Stimulated activated CD4-positive, alpha-beta T cell treated with anti-CD3 and anti-CD28 coated beads, Interleukin-1b, Interleukin-23, amount 100 ng/mL, for 1 hour (primary cell): ENCODE measurements at places on chromosomes 5 and 9.

DNA sequence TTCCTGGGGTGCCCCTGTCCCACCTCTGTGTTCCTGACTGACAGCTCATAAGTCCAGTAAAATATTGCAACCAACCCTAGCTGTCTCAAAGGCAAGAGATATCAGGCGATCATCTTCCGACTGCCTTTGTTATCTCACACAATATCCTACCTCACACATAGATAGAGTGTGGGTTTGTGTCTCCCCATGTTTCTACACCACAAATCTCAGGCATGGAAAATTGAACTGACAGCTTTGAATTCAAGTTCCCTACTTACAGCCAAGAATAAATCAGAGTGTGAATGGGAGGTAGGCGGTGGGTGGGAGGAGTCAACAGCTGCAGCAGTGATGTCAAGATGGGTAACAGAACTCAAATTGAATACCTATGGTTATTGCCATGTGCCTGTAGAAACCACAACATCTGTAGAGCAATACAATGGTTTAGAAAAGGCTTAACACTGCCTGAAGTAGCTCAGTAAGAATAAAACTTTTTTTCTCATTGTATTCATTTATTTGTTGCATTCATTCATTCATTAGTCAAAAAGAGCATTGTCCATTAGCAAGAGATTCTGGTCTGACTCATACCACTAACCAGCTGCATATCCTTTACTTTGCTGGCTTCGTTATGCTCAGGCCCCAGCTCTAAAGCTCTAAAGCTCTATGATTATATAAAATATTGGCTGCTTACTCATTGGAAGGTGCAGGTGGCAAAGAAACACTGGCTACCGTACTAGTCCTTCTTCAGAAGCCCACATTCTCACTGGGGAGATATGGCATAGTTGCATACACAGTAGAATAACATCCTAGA is 108.2 kb upstream of the DMAC1 start:
- no peak for DNase-seq

DNA sequence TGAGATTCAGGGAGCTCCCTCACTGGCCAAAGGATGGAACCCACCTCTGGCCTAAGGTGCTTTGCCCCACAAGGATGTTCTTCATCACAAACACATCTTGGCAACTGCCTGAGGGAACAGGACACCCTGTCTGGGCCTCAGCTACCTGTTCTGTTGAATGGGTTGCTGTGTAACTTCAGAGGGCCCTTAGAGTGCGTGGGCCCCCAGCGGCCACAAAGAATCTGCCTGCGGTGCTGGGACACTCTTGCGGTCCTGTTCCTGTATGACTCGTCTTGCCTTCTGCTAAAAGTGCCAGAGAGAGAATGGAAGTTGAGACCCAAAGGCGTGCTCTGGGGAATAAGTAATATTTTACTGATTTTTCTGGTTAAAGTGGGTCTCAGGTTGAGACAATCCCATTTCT is 14.1 kb upstream of the RPL26L1 start:
- no peak for DNase-seq

DNA sequence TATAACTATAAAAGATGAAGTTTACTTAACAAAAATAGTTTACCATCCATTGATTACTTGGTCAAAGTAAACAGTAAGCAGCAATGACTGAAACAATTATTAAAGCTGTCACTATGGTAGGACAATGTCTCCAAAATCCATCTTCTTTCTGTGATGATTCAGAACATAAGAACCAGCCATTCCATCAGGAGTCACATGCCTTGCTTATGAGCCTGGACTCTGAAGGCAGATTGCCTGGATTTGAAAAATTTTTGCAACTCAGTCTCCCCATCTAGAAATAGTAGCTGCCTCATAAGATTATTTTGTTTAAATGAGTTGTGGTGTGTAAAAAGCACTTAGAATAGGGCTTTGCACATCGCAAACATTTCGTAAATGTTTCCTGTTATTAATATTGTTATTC is 136.2 kb downstream of the LIFR start:
- DNase-seq: no peak

- no peak for DNase-seq
These were observed 446.9 kb upstream of the CD180 start for GRCh38 chr5:67643536-67643935.

- no peak for DNase-seq
These were observed 395.2 kb upstream of the ZNF462 start for GRCh38 chr9:106467865-106468164.

GRCh38 chr5:855771-856530 is 5.2 kb upstream of the ZDHHC11 start:
- no peak for DNase-seq

DNA sequence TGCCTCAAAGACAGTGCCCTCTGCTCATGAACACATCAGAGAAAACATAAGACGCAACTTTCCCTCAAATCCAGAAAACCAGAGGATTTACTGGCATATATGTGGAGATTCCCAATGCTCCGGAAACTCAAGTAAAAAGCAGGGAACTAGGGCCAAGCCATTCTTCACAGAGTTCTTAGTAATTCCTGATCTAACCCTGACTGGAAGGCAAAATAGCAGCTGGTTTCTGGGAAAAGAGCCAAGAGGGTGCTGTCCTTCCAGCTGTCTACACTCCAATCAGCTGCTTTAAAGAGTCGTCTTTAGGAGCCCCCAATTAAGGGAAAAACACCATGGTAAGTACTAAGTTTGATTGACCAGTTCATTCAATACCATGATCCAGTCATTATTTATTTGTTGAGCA is 49.6 kb downstream of the GNA14 start:
- DNase-seq: no peak

DNA sequence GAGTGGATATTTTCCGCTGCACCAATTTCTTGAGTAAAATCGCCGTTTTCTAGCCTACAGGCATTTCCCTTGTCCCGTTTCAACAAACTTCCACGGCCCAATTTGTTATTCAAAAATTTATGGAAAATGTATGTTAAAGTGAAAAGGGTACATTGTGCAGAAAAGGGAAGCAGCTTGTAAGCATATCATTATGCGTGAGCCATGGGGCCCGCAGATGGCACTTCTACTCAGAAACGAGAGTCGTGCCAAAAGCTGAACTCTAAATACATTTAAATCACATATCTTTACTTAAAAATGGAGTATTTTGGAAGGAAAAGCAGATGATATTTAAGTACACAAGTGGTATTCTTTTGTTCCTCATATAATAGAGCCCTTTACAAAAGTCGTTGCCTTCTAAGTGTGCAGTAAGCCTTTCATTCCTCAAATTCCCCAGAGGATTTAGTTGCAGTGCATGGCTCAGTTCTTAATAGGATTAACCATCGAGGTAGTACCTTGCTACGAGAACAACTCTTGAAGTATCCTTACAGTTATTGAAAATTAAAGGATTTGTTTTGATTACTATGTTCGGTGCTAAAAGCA is 1227.2 kb upstream of the WWC1 start:
- DNase-seq: no peak

GRCh38 chr9:26768145-26768544 is 124.5 kb downstream of the CAAP1 start:
- DNase-seq: no peak

DNA sequence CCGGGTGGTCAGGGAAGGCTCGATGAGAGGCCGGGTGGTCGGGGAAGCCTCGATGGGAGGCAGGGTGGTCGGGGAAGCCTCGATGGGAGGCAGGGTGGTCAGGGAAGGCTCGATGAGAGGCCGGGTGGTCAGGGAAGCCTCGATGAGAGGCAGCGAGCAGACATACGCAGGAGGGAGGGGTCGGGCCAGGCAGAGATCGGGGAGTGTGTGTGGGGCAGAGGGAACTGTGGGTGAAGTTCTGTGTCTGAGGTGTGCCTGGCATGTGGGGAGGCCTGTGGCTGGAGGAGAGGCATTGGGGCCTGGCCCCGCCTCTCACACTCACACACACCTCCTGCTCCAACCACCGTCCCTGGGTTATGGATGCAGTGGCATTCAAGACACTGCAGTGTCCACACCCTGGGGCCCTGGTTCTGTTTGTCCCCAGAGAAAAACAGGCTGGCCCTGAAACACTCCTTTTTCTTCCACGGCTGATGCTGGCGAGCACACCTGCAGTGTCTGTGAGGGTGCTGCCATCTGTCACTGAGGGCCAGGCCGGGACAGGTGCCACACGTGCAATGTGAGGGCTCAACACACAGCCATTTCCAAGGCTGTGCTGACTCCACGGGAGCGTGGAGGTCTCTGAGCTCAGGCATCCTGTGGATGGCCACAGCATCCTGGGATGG is 6.5 kb upstream of the PLEKHG4B start:
- no peak for DNase-seq

DNA sequence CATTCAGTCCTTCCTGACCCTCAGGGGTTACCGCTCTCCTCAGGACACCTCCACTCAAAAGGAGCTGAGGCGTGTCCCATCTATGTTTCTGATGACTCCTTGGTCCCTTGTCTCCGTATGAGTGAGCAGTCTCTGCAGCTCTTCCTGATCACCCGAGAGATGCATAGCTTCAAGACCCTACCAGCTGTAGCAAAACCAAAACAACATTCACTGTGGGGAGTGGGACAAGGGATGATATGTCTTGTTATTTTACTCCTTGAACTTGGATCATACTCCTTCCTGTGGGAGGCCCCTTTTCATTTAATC is 14.4 kb downstream of the GLDC start:
- no peak for DNase-seq

- DNase-seq: no peak
These were observed 240.5 kb downstream of the CETN3 start for GRCh38 chr5:90169078-90169477.

DNA sequence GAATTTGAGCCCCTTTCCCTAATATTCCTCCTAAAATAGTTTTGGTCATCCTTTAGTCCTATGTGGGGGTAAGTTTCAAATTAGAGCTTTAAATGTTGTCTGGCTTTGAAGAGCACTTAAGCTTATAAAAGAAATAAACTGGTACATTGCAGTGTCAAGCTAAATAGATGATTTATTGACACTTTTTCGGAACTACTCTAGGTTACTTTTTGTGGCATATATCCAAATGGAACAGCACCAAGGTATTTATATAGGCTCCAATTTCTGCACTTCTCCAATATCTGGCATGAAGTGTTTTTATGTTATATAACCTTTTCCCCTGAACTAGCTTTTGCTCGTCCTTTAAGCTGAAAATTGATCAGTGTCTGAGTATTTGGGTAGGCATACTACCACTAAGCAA is 402.5 kb downstream of the NFIB start:
- DNase-seq: no peak

- DNase-seq: no peak
These were observed 393.7 kb downstream of the CDK5RAP2 start for GRCh38 chr9:120186276-120186675.

GRCh38 chr9:95081998-95082397 is 235.5 kb downstream of the FANCC start:
- DNase-seq: no peak

GRCh38 chr9:36292641-36293040 is 34.4 kb upstream of the GNE start:
- DNase-seq: no peak

- no peak for DNase-seq
These were observed 218.5 kb upstream of the SLC30A5 start for GRCh38 chr5:68875351-68875750.

- no peak for DNase-seq
These were observed 71.5 kb upstream of the RAPGEF1 start for GRCh38 chr9:131811405-131811804.

DNA sequence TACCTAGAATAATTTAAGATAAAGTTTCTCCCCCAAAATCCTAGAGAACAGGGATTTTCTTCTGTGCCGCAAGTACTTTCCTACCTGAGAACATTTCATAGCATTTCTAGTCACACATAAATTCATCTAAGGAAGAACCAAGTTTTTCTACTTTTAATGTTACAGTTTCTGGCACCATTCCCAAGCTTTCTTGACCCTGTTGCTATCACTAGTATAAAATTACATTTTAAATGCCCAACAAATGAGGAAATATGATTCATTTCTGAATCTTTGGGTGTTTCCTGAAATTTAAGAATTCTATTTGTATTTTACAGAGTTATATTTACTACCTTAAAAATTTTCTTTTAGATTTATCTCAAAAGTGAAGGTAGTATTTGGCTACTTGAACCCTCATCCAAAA is 137.8 kb downstream of the LPAR1 start:
- DNase-seq: no peak

DNA sequence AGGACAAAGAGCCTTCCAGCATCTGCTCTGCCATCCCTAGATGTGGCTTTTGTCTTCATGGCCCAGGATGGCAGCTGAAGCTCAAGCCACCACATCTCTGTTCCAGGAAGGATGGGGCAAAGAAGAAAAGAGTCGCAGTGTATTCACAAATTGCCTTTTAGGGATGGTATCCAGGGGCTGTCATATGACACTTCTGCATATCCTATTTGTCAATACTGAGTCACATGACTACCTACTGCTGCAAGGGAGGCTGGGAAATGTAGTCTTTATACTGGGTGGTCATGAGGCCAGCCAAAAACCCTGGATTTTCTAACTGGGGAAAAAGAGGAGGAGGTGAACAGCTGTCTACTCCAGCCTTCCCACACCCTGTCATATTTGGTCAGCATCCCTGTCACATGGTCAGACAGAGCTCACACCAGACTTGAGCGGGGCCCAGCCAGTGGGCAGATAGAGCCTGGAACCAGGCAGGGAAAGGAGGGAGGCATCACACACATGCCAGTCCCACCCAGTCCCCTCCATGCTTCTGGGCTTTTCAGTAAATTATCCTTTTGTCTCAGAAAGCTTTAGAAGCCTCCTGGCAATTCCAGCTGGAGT is 52.0 kb downstream of the OLFM1 start:
- no peak for DNase-seq

GRCh38 chr5:73198833-73199592 is 26.0 kb downstream of the TMEM174 start:
- no peak for DNase-seq

DNA sequence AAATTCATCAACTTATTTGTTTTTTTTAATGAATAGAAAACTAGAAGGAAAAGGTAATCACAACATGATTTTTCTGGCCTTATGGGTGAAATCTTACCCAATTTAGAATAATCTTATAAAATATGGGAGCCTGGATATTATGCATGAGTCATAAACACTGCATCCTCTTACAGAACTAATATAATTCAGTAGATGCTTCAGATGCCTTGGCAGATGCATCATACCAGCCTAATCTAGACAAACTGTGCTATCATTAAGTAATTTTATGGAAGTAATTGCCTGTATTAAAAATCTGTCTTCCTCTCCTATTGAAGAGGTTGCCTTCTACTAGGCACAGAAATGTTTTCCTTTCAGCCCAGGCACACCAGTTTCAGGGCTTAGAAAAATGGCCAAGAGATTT is 2384.6 kb upstream of the WWC1 start:
- no peak for DNase-seq

GRCh38 chr5:148875205-148875875 is 48.9 kb downstream of the ADRB2 start:
- no peak for DNase-seq

DNA sequence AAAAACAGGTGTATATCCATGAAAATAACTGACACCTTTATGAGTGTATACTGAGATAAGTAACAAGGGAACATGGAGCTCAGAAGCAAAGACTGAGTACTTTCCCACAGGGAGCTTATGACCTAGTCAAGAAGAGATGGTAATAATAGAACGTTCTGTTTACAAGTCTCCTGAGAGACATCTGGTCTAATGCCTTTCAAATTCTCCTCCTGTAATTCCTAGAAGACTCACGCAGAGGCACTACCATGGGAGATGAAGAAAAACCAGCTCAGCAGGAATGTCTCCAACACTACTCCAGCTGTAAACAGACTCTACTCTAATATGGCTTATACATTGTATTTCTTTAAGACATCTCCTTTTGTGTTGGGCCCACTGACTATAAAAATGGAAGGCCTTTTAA is 503.6 kb upstream of the TUSC1 start:
- DNase-seq: no peak

- DNase-seq: no peak
These were observed 221.1 kb downstream of the MAN2A1 start for GRCh38 chr5:109910874-109911273.

- no peak for DNase-seq
These were observed 21.7 kb downstream of the ERGIC1 start for GRCh38 chr5:172855597-172856292.

GRCh38 chr9:6911901-6912638 is 154.3 kb downstream of the KDM4C start:
- no peak for DNase-seq
